ENCODE measurements at places on chromosomes 13 and 19.

DNA sequence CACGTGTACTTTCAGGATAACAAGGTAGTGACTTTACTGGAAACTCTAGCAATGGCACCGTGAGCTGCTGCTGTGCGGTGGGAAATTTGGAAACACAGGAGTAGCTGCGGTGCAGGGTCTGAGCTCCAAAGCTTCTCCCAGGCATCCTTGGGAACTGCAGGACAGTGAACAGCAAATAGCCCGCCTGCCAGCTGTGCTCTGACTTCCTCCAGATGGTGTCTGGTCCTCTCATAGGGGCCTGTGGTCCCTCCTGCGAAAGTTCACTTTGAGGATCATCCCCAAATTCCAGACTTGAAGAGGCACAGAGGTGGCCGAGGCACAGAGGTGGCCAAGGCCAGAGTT, 287.3 kb upstream of the MAB21L1 start:
- DNase-seq, result no peak

- no peak for DNase-seq
Measured at GRCh38 chr19:47421844-47422395, 2.6 kb upstream of the MEIS3 start.

DNA sequence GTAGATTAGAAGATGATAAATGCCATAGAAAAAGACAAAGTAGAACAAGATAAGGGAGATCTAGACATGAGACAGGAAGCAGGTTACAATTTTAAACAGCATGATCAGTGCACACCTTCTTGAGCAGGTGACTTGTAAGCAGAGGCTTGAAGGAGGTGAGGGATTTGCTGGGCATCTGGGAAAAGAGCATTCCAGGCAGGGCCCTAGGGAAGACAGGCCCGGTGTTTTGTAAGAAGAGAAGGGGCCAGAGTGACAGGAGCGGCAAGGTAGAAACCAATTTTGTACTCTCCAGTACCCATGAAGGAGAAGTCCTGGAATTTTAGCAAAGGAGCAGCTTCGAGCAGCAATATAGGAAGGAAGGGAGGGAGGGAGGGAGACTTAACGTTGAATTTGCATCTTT, 296.5 kb downstream of the MZT1 start:
- no peak for DNase-seq

- DNase-seq, result no peak
Measured at GRCh38 chr19:44846455-44847143, 502 bp downstream of the NECTIN2 start.

DNA sequence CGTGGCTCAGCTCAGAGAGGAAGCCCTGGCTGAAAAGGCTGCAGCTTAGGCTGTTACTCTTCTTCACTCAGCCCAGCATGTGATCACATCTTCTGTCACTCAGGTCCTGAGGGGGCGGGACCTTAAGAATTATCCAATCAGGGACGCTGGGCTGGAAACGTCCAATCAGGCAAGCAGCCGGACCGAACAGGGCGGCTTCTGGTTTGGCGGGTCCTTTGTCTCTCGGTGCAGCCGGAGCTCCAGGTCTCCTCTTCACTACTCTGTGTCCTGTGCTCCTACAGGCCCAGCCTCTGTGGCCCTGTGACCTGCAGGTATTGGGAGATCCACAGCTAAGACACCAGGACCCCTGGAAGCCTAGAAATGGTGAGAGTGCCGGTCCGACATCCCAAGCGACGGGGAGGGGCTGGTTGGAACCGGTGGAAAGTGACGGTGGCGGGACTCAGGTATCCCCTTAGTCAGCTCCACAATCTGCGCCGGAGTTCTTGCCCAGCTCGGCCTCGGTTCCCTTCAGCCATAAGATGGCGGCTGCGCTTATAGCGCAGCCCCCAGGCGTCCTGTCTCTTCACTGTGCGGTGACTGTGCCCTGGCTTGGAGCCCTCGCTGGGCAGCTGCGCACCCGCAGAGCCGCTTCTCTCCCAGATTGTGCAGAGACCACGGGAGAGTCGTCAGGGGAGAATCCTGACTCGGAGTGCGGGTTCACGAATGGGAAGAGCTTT, at the start of gene ZNF93:
ZNF93 (plus strand) TSS at position 218 of the 716 bp plus-strand sequence; CDS start at position 361, 143 bp downstream.
- peak; percentile 26 for DNase-seq
